Stimulated activated CD4-positive, alpha-beta T cell treated with anti-CD3 and anti-CD28 coated beads, Interleukin-15, amount 100 ng/mL, for 1 hour (primary cell): ENCODE measurements at places on chromosomes 4 and X.

- DNase-seq: no peak
These were observed 41.3 kb upstream of the CRMP1 start for GRCh38 chr4:5933996-5934831.

DNA sequence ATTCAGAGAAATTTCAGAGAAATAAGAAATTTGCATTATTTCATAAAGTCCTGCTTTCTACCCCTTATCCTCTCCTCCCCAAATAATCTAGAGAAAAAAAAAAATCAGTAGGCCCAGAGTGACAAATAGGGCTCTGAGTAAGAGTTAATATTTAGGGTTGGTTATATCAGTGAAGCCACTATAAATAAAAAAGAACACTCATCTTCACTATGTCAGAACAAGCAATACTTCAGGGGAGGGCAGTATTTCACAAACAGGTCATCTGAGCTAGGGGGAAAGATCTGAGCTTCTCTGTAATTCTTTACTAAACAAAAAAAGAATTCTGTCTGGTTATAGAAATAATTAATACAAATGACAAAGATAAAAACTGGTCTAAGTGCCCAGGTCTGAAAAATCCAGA, 39.4 kb downstream of the PDE5A start:
- DNase-seq: no peak

DNA sequence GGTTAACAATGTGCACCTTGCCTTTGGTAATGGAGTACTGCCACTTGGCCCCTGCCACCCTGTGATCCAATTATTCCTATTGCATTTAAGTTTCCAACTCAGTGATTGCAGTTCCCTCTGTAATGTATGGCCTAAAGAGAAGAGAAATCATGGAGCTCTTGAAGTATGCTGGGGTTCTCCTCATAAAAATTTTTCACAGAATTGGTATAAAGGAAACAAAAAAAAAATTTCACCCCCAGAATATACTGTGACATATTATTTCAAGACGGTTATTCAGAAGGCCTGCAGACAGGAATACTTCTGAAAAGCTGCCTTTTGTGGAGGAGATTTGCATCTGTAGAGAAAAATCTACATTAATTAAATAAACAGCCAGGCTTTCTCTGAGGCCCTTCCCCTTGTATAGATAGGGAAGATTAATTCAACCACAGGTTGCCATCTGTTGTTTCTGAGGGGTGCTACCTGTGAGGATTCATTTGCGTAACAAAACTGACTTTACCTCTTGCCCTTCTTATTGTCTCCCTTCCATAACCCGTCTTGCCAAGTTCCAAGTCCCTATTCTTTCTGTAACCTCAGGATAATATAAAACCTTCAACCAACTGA, 94.8 kb upstream of the LANCL3 start:
- DNase-seq: no peak

- no peak for DNase-seq
These were observed 118.9 kb downstream of the RAB28 start for GRCh38 chr4:13365195-13365594.

GRCh38 chr4:100124715-100125114, 65.6 kb downstream of the DDIT4L start:
- DNase-seq: no peak

- no peak for DNase-seq
These were observed 24.9 kb upstream of the HGFAC start for GRCh38 chr4:3416821-3417221.

DNA sequence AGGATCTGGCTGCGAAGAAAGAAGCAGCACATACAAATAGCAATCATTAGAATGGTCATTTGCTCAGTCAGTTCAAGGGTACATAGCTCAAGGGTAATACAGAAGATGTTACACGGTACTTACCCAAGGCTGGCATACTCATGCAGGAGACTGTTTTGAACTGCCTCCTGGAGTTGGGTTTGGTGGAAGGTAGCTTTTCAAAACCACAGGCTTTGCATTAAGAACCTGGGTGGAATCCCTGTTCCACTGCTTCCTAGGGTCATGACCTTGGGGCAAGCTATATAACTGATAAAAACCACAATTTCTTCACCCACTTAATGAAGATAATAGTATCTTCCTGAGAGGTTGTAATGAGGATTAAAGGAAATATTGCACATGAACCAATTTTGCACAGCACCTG, 36.5 kb downstream of the TBC1D9 start:
- no peak for DNase-seq

GRCh38 chrX:97367125-97367524, 483.4 kb downstream of the RPA4 start:
- DNase-seq: no peak

DNA sequence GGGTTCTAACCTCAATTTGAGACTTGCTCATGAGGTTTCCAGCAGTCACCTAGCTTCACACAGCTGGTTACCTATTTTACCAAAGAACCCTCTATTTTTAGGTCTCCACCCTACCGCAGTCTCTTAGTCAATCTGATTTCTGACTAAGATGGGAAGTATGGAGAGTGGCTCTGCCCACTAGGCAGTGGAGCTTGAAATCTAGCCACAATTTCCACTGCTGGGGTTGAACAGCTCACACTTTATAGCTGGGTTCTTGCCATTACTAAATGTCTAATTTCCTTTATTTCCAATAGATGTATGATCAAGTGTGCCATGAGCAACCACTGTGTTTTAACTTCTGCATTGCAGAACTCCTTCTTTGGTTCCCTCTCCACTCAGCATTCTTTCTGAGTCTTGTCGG, 43.1 kb downstream of the GASK1B start:
- no peak for DNase-seq

- no peak for DNase-seq
These were observed 4.9 kb downstream of the FGFR3 start for GRCh38 chr4:1797861-1798579.

GRCh38 chrX:47706575-47706974, 47.6 kb upstream of the UXT start:
- no peak for DNase-seq

DNA sequence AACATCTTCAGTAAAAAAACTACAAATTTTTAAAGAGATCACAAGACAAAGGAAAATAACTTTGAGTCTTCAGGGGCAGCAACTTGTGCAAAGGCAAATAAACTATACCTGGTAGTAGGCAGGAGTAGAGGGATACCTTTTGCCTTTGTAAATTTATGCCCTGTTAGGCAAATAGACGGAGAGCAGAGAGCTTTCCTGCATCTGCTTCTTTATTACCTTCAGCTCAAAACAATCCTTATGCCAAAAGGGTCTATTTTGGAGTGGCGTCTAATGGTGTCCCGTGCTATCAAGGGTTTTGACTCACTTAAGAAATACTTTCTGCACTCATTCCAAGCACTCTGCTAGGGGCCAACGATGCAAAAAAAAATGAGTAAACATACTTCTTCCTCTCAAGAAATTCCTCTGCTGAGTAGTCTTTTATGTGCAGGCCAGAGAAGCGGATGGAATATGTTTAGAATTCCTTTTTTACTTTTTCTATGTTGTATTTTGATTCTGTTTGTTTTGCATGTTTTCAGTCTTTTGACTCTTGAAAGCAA, 131.9 kb downstream of the ANXA5 start:
- no peak for DNase-seq

- DNase-seq: no peak
These were observed 199.8 kb upstream of the WDFY3 start for GRCh38 chr4:85166318-85166717.

- no peak for DNase-seq
These were observed 93.2 kb downstream of the EFNB1 start for GRCh38 chrX:68922013-68922412.

- DNase-seq: no peak
These were observed 47.1 kb upstream of the KLHL34 start for GRCh38 chrX:21705225-21705624.

- DNase-seq: no peak
These were observed 162.2 kb downstream of the KLHL4 start for GRCh38 chrX:87679849-87680248.

DNA sequence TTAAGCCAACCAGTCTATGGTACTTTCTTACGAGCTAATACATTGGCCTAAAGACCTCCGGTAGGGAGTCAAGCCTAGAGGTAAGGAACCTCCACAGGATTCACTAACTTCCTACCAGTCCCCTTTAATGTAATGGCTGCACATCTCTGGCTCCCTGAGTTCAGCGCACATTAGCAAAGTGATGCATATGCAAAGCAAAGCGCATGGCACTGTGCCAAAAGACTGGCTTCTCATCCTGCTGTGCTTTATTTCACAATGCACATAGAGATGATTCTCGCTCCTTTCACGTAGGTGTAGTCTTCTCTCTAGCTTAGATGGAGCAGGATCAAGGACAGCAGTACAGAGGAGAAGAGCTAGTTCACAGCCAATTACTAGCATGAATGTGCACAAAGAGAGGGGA, 14.6 kb upstream of the CLTRN start:
- no peak for DNase-seq

DNA sequence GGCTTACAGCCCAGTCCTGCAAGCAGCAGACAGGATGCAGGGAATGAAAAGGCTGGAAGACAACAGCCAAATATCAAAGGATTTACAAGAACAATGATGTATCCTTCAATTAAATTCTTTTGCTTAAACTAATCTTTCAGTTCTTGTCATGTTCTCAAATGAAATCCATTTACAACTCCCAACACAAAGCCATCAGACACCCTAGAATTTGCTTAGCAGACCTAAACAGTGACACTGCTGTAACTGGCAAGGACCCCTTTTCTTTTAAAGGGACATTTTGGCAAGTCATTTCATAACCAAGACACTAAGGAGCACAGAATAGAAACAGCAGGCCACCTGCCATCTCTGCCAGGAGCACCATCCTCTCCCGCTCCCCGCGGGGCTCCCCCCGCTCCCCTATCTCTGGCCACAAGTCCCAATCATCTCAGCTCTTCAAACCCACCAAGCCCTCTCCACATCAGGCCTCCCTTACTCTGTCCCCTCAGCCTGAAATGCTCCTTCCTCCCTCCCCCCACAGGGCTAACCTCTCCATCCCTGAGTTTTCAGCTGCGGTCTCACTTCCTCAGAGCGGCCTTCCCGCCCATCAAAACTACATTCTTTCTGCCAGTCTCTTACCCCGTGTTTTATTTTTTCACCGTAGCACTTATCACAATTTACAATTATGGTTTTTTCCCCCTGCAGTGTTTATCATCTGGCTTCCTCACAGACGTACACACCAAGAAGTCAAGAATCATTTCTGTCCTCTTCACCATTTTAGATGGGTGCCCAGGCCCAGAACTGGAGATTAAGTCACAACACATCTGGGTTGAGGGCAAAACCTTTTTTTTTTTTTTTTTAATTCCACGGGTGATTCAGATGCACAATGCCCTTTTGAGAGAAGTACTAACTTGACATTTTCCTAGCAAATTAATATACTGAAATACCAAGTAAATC, 45.8 kb downstream of the TSPAN5 start:
- no peak for DNase-seq

DNA sequence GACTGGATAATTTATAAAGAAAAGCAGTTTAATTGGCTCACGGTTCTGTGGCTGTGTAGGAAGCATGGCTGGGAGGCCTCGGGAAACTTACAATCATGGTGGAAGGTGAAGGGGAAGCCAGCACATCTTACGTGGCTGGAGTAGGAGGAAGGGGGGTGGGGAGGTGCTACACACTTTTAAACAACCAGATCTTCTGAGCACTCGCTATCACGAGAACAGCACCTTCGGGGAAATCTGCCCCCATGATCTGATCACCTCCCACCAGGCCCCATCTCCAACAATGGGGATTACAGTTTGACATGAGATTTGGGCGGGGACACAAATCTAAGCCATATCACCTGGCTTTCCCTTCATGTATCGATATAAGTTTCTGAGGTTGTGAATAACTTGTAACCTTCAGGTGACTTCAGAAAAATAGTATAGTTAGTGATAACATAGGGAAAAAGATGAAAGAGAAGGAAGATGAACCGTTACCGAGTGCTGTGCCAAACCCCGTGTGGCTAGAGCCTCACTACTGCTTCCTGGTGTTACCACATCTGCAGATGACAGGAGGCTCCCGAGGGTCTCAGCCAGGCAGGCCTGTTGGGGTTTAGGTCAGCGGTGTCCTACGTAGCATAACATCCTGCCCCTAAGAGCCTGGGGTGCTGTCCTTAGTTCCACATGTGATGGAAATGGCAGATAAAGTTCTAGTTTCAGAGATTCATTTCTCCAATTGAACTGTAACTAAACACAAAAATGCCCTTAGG, 103.5 kb downstream of the TNIP2 start:
- DNase-seq: no peak

DNA sequence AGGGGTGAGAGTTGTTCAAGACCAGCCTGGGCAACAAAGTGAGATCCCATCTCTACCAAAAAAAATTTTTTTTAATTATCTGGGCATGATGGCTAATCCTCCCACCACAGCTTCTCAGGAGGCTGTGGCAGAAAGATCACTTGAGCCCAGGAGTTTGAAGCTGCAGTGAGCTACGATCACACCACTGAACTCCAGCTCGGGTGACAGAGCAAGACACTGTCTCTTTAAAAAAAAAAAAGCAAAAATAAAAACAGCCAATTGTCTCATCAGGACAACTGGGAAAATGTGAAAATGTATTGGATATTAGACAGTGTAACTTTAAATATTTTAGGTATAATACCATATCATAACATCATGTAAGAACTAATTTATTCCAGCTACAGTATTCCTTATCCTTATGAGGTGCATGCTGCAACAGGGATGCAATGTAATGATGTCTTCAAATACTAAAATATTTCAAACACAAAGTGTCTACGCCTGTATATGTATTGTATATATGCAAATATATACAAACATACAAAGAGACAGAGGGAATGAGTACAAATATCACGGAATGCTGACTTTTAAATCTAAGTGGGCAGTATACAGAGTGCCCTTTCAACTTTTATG, 17.2 kb downstream of the FAM13A start:
- no peak for DNase-seq

DNA sequence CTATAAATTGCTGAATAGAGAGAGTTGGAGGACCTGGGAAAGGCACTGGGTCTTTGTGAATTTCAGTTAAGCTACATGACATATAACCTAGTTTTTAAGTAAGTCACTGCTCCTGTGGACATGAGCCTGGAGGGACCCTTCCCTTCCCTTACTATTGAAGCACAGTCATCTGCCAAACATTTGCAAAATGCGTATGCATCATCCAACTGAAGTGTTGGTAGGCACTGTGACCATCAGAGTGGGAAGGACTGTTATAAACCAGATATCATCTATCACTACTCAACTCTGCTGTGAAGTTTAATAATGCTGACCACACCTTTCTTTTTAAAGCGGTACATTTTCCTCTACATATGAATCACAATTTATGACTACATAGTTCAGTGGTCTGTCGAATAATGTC, 5.2 kb downstream of the GABRA3 start:
- no peak for DNase-seq

GRCh38 chr4:1294891-1295290, 5.2 kb downstream of the MAEA start:
- DNase-seq: no peak

DNA sequence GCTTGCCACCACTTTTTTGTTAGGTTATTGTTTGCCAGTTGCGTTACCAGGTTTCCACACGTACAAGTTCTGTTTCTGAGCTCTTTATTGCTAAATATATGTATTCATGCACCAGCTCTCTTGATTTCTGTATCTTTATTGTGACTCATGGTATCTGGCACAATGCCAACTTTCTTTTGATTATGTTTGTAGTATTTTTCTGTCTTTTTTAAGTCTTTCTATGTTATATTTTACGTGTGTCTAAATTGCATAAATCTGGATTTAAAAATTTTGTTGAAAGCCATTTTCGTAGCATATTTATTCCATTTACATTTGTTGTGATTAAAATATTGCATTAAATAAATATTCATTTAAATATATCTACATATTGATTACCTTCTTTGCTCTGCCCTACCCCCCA, 73.8 kb downstream of the KDM6A start:
- DNase-seq: no peak

GRCh38 chrX:53813670-53814440, 127.3 kb upstream of the HUWE1 start:
- no peak for DNase-seq

- no peak for DNase-seq
These were observed 3.6 kb downstream of the DRP2 start for GRCh38 chrX:101223226-101223625.
